ENCODE measurements at places on chromosomes 12 and 14. TPM values are rescaled to one million over a fixed set of nuclear protein-coding genes. Genes with fewer than 3 reads are reported as not detected.

Gene KRT75
- total RNA-seq, result not detected

Gene PLA2G1B
- total RNA-seq, result not detected

Gene DPPA3
- not detected for total RNA-seq

Gene HHIPL1
- total RNA-seq, result not detected

Gene RTN1
- 0.18 TPM for total RNA-seq

Gene SYNDIG1L
- not detected for total RNA-seq

Gene MYO1H
- total RNA-seq, result not detected

Gene SERPINA9
- not detected for total RNA-seq

Gene ADAM21
- not detected for total RNA-seq
